ENCODE measurements at places on chromosomes 1 and 21. TPM values are rescaled to one million over a fixed set of nuclear protein-coding genes. Genes with fewer than 3 reads are reported as not detected.

The AK4 gene
- 52.9 TPM for total RNA-seq

The ABCA4 gene
- under 0.01 TPM for total RNA-seq

DNA sequence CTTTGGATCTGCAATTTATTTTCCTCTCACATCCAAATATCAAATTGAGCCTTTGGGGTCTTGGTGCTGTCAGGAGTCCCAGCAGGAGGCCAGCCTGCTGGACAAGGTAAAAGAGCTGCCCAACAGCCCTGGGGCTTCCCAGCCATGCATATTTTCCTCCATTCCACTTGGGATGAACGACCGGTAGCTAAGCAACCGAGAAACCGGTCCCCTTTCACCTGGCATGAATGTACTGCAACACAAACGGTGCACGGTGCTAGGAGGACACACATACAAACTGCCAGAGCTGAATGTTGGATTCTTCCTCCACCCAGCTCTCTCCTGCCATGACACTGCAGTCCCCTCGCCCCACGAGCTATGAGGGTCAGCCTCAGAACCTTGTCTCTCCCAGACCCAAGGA lies 42.7 kb downstream of the BCAR3 start:
- no peak for DNase-seq

DNA sequence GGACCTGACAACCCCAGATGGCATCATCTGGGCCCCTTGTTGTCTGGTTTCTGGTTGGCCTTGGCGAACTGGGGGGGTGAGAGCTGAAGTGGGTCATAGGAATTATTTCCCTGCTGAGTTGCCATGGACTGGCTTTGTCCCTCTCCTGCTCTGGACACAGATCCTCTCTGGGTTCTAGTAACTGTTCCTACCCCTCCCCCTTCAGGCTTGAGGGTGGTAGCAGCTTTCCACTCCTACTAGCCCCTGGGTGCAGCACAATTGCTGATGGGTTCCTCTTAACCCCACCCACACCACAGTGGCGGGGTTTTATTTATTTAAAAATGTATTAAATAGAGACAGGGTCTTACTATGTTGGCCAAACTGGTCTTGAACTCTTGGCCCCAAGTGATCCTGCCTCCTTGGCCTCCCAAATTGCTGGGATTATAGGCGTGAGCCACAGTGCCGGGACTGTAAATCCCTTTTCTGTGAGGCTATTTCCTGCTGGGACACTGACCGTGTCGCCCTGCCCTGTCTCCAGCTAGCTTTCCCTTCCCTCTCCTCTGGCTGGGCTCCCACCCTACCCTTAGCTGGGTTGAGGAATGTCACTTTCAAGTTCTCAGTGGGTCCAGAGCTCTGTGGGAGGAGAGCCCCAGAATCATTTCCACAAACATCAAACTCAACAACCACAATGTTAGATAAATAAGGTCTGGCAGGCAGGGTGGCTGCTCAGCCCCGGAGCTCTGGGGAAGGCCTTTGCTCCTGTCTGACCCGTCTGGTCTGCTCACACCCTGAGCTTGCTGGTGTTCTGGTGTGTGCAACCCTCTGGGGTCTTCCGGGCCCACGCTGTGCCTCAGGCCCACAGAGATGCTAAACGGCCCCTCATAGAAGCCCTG lies 112.7 kb upstream of the WNT4 start:
- DNase-seq: no peak

GRCh38 chr1:94084547-94084946 lies 36.4 kb downstream of the ABCA4 start:
- no peak for DNase-seq

DNA sequence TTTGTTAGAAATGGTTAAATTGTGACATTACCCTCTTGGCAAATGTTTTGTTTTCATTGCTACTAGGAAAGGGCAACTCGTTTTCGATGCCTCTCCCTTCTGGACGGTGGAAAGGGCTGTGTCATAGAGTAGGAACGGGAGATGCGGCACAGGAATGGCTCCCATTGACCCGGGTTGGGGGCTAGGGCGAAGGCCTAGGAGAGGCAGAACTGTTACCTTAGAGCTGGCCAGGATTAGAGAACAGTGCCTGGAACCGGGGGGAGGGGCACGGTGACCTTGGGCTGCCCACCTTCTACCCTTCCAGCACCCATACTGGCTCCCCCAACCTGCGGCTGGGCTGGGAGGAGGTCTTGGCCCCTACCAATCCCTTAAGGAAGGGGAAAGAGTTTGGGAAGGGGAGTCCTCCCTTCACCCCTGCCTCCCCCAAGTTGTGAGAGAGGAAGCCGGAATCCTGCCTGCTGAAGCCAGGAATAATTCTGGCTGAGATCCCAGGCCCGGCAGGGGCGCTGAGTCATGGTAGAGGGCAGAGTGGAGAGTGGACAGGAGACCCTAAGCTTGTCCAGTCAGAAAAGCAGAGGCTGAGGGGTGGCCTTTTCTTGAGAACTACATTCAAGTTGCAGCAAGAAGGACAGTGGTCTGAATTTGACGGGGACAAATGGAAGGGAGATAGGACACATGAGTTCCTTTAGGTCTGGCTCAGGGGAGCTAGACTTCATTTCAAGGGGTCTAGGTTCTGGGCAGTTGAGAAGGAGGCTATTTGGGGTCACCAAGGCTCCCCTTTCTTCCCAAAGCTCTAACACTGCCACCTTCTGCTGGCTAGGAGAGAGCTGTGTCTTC lies 8.2 kb downstream of the LMNA start:
- DNase-seq: peak; percentile 68

The CFHR5 gene
- not detected for total RNA-seq

The HP1BP3 gene
- 131 TPM for total RNA-seq

DNA sequence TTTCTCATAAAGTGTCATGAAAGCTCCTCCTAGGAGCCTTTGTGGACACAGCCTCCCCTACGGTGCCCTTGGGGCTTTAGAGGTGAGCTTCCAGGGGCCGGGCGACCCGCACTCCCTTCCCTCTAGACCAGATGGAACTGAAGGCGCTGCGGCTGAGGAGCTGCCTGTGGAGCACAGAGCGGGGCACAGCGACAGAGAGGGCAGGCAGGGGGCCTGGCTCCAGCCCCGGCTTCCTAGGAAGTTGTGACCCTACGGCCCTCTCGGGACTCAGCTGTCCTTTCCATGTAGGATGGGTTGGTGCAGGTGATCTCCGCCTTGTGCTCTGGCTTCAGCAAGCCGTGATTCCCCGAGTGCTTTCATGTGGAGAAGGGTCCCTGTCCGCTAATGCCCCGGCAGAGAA lies 23.6 kb upstream of the NEK2 start:
- DNase-seq: no peak

The TMEM269 gene
- total RNA-seq: under 0.01 TPM

The WNT4 gene
- 1.1 TPM for total RNA-seq

The PLPP3 gene
- 2.2 TPM for total RNA-seq

DNA sequence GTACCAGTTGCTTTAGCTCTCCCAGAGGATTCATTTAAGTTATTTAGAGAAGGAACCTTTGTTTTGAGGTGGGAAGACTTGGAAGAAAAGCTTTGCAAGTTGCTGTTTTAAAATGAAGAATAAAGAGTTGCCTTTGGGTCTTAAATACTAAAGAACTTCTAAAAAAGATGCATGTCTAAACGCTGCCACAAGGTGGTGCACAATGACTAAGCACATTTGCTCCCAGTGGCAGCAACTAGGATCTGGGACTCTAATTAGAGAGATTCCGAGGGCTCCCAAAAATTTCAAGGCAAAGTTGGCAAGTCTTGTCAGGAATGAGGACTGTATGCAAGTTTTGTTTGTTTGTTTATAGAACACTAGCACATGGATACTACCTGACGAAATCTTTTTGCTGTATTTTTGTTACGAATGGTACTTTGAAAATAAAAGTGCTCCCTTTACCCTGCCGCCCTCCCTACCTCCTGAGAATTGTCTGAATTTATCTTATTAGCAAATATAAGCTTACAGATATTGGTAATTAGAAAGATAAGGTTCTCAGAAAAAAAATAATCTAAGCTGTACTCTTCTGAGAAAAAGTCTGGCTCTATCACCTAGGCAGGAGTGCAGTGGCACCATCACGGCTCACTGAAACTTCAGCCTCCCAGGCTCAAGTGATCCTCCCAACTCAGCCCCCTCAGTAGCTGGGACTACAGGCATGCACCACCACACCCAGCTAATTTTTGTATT lies 121.8 kb downstream of the HFM1 start:
- peak; percentile 67 for DNase-seq

- DNase-seq: no peak
Observed at GRCh38 chr1:228392111-228392936, 14.3 kb downstream of the TRIM11 start.

The PRMT2 gene
- total RNA-seq: 112 TPM

DNA sequence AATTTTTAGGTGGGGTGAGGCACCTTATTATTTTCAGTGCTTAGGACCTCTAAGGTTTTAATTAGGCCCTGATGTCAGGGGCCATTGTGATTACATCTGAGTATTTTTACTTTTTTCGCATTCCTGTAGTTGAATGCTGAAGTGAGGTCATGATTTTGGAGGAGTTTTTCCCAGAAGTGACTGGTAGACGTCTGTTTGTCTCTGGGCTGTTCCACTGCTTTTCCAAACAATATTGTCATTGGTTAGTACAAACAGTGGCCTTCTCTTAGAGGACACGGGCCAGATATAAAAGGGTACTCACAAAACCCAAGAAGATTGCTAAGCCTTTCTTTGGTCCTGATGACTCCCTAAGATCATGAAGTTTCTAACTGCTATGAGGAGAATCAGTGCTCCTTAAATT lies 7.6 kb upstream of the RASAL2 start:
- no peak for DNase-seq

GRCh38 chr1:157162345-157162744 lies 24.1 kb upstream of the ETV3 start:
- no peak for DNase-seq
